ENCODE measurements at places on chromosomes 16 and 17. TPM values are rescaled to one million over a fixed set of nuclear protein-coding genes. Genes with fewer than 3 reads are reported as not detected.
A peak's percentile ranks its signal among the peaks of the same experiment; 100 is the strongest.

- H3K4me3 ChIP-seq = no peak overlapping the region
- H3K27ac ChIP-seq = no peak overlapping the region
- no peak for DNase-seq
- H3K4me1 ChIP-seq = peaks cover 13% of the 10 kb centered on the region
- H3K36me3 ChIP-seq = no peaks in the 10 kb centered on the region
Observed at GRCh38 chr17:6457688-6458459, 13.6 kb downstream of the PIMREG start.

GRCh38 chr16:48542020-48542473, 67.9 kb downstream of the N4BP1 start:
- H3K4me3 ChIP-seq = no peak overlapping the region
- peak; percentile 83 for DNase-seq
- H3K27me3 ChIP-seq = no peaks in the 10 kb centered on the region
- H3K4me1 ChIP-seq = peaks cover 20% of the 10 kb centered on the region
- no peak overlapping the region for H3K27ac ChIP-seq

GRCh38 chr17:67442787-67443624, 65.9 kb downstream of the PITPNC1 start:
- H3K27me3 ChIP-seq = peaks cover 2% of the 10 kb centered on the region
- H3K4me1 ChIP-seq = peaks cover 6% of the 10 kb centered on the region
- H3K36me3 ChIP-seq = no peaks in the 10 kb centered on the region
- H3K27ac ChIP-seq = no peak overlapping the region
- DNase-seq = no peak
- H3K4me3 ChIP-seq = no peak overlapping the region

GRCh38 chr17:47852113-47852949, 1.4 kb upstream of the SP6 start:
- no peak for DNase-seq
- H3K4me1 ChIP-seq = peaks cover 13% of the 10 kb centered on the region
- no peak overlapping the region for H3K4me3 ChIP-seq
- no peaks in the 10 kb centered on the region for H3K36me3 ChIP-seq

- H3K4me3 ChIP-seq = no peak overlapping the region
- H3K36me3 ChIP-seq = peaks cover 2% of the 10 kb centered on the region
- H3K27ac ChIP-seq = no peak overlapping the region
Observed at GRCh38 chr17:8031950-8032349, 6.9 kb upstream of the ALOX15B start.

- H3K36me3 ChIP-seq = no peaks in the 10 kb centered on the region
- H3K4me3 ChIP-seq = no peak overlapping the region
- peaks cover 2% of the 10 kb centered on the region for H3K4me1 ChIP-seq
- H3K27me3 ChIP-seq = peaks cover 3% of the 10 kb centered on the region
Observed at GRCh38 chr16:58654560-58655214, 25.1 kb upstream of the CNOT1 start.

ADCY9 gene
- 26.9 TPM for total RNA-seq

SPECC1 gene
- total RNA-seq = 12.6 TPM

TCAP gene
- total RNA-seq = 1.3 TPM

HSD3B7 gene
- 7.5 TPM for total RNA-seq

All from osteocyte (in vitro differentiated cells).